Activated CD4-positive, alpha-beta T cell treated with anti-CD3 and anti-CD28 coated beads, Interleukin-2, amount 50 U/mL, for 1 hour (primary cell): ENCODE measurements at places on chromosomes 1 and 21.

DNA sequence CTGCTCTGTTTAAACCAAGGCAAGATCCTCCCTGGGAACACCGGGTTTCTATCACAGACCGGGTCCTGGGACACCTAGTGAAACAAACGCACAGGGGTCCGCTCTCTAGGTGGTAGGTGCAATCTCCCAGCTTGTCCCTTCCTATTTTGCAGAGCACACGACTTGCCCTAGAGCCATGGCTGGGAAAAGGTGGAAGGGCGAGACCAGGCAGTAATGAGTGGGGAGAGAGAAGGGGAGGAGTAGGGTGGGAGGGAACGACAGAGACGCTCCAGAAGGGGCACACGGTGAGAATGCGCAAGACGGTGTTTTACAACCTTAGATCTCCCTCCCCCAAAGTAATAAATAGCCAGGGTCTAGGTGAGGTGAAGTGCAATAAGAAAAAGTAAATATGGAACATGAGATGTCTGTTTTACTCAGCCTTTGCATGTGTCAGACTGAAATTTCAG lies 9.3 kb upstream of the ARHGAP29 start:
- DNase-seq = no peak

DNA sequence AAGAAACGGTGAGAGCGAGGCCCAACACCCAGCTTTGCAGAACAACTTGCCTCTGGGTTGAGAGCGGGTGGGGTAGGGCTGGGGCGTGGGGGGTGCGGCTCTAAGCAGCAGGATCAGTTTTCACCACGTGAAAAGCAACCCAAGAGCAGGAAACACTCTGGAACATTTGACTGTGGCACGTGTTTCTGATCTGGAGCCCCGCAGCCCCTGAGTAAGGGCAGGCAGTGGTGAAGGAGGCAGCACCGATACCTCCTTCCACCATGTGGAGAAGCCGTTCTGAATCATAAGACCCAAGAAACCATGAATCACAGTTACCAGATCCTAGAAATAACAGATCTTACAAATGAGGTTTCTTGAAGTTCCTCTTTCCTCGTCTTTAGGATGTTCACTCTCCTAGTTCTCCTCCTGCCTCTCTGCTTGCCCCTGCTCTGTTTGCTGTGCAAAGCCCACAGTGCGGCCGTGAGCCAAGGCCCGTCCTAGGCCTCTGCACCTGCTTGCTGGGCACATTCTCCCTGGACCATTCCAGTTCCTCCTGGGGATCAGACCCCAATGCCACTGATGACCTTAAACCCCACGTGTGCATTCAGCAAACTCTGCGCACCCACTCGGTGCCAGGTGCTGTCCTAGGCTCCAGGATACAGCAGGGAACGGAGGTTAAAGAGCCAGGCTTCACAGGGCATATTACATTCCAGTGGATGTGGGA lies 31.9 kb downstream of the SLC1A7 start:
- DNase-seq = no peak

DNA sequence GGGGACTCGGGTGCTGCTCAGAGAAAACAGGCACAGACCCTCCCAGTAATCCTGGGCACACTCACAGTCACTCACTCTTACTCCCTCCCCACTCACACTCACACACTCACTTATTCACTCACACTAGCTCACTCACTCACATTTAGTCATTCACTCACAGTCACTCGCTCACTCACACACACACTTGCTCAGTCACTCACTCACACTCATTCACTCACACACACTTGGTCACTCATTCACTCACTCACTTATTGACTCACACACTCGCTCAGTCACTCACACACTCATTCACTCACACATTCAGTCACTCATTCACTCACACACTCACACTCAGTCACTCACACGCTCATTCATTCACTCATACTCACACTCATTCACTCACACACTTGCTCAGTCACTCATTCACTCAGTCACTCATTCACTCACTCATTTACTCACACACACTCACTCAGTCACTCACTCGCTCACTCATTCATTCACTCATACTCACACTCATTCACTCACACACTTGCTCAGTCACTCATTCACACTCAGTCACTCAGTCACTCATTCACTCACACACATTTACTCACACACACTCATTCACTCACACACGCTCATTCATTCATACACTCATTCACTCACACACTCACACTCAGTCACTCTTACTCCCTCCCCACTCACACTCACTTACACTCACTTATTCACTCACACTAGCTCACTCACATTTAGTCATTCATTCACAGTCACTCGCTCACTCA lies 164.2 kb upstream of the C1orf174 start:
- no peak for DNase-seq

GRCh38 chr21:15063814-15064575 lies 805 bp downstream of the NRIP1 start:
- DNase-seq = no peak

- DNase-seq = no peak
Measured at GRCh38 chr1:50275566-50275965, 147.7 kb downstream of the DMRTA2 start.

- no peak for DNase-seq
Measured at GRCh38 chr1:76124196-76124595, 49.6 kb downstream of the ST6GALNAC3 start.

GRCh38 chr1:62826901-62827300 lies 43.0 kb downstream of the ATG4C start:
- no peak for DNase-seq

DNA sequence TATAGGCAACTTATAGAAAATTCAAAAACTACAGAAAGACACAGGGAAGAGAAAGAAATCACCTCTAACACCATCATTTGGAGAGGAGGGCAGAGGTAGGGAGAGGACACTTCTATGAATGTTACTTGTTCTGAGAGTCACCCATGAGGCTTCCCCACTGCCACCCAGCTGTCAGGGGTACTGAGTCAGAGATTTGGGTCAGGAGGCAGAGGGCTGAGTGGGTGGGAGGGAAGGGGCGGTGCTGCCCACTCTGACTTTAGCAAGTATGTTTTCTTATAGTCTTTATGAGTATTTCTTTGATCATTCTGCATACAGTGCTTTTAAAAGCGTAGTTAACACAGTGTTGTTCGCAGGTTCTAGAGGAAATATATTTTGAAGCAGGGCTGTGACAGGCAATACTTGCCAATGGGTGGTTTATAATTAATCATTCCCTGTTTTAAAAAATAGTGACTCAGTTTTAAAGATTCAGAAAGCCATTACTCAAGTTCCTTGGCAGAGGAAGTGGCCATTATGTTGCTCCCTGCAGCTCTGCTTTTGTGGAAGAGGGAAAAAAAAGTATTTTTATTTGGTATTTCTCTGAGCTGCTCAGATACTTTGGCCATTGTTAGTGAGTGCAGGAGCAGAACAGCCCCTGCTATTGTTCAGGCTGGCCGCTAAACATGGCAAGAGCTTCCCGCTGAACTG lies 18.3 kb downstream of the IL6R start:
- DNase-seq = no peak

GRCh38 chr1:121538943-121539575 lies 354.3 kb downstream of the SRGAP2C start:
- no peak for DNase-seq

DNA sequence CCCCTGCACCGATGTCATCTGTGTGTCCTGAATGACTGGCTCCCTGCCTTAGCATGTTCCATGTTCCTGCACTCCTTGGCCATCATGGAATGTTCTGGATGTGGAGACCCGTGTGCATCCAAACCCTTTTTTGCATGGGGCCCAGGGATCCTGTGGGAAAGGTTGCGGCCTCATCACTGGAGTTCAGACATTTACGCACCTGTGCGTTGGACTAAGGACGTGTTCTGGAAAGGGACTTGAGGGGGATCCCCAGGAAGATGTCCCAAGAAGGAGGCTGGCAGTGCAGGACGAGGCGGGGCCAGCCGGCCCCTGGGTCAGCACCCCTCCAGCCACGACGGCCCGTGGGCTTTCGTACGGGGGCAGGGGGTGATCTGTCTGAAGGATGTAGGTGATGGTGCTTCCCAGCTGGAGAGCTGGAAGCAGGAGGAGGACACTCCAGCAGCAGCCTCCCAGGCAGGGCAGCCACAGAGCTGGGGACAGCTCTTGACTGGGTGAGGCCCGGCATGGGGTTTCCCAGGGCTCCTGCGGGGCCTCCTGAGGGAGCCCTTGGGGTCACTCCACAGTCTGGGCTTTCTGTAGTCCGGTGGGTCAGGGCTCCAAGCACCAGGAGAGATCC lies 67.2 kb downstream of the SCCPDH start:
- no peak for DNase-seq

DNA sequence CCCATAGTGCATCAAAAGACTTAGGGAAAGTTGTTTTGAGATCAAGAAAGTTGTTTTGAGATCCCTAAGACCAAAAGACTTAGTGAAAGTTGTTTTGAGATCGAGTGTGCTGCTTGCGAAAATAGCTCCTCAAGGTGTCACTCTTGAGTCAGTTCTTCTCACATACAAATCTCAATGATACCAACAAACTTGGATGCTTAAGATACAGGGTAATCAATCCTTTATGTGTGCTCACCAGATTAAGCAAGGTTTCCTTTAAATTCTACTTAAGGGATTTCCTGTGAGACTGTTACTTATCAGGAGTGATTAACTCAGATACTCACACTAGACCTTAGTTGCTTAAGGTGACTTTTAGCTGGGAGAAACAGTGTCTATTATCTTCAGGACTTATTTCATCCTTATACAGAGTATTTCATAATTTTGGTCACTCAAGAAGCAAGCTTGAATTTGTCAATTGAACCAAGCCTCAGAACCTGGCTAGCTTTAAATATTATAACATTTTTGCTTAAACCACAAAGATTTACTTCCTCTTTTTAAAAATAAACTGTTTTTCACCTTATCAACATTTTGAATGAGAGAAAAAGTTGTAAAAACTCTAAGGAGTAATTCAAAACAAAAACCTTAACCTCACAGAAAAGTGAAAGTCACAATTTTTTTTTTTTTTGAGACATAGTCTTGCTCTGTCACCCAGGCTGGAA lies 8.0 kb upstream of the RLF start:
- DNase-seq = no peak

DNA sequence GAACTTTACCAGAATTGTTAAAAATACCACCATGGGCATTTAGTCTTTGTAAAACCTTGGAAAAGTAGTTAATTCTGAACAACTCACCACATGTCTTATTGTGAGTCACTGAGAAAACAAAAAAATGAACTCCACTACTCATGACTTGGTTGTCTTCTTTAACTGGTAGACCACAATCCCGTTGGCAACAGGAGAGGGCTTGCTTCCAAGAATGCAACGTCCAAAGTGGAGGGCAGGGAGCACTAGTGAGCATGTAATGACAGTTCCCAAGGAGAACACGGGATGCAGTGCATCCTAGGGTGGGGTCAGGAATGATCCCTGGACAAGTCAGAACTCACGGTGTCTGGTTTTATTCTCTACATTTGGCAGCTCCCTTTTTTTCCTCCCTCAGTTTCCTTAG lies 15.2 kb upstream of the HMCN1 start:
- no peak for DNase-seq

GRCh38 chr1:165696625-165697100 lies 1.7 kb downstream of the ALDH9A1 start:
- DNase-seq = no peak

DNA sequence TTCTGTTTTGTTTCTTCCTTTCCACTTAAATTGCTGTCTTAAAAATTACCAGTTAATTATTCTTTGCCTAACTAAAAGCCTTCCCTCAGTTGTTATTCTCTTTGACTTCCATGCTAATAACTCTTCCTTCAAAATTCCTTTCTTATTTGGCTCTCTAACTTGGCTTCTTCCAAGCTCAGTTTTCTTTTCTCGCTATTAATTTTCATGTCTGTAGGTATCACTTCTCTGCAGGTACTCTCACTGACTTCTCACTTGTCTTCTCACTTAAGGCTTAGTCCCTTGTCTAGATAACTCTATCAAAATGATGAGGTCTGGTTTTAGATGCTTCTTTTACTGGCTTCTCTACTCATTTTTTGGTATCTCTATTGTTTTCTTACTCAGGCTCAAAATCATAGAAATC lies 10.1 kb downstream of the CDC7 start:
- DNase-seq = no peak

DNA sequence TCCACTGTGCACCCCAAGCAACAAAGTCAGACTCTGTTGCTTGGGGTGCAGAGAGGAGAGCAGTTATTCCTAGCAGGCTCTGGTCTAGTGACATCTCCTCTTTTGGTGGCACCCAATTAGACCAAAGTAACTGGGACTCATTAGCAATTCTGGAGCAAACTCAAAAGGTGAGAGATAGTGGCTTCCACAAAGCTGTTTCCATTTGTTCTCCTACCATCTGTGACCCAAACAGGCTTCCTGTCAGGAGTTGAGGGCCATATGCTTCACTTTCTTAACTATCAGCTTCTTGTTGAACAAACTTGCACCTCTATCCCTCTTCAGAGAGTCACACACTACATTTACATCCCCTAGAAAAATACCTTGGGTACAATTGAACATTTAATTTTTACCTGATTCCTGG lies 1.5 kb upstream of the ATXN7L2 start:
- no peak for DNase-seq

DNA sequence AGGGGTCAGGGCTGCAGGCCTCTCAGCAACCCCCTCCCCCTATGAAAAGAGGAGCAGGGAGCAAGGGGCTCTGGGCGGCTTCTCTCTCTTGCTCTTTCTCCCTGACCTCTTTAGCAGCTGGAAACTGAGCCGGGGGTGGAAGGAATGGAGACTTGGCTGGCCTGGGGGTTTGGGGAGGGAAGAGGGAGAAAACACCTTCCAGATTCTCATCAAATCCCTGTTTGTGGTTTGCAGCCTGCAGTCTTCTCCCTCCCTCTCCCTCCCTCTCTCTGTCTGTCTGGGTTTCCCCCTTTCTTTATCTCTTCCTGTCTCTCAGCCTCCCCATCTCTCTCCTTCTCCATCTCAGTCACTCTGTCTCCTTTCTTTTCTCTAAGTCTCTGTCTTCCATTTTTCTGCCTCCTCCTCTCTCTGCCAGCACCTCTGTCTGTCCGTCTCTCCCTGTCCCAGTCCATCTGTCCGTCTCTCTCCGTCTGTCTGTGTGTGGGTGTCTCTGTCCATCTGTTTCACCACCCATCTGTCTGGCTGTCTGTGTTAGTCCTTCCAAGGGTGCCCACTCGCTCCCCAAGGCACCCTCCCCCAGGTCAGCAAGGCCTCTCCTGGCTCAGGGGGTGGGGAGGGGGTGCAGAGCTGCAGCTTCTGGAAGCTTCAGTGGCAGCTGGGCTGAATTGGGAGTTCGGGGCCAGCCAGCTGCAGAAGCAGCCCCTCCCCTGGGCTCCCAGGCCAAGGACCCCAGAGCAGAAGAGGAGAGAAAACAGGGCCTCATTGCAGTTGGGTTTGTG lies 6.2 kb downstream of the AHDC1 start:
- DNase-seq = no peak

GRCh38 chr1:113027449-113027848 lies 45.5 kb upstream of the LRIG2 start:
- no peak for DNase-seq

DNA sequence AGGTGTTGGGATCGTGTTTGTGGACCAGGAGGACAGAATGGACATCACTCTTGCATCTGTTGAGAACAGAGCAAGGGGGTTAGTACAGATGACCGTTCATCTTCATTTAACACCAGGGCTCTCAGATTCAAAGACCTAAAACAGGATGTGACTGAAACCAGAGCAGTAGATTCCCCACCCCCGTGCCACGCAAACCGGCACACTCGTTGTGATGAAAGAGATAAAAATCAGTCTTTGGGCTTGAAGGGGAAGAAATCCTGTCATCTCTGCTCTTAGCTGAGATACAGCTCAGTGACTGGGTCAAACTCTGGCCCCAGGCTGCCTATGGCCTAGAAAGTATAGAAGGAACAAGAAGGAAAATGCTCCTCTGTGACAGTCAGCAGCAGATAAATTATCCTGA lies 146.2 kb upstream of the KRTAP19-8 start:
- DNase-seq = peak; percentile 61

GRCh38 chr1:55826381-55827080 lies 611.4 kb upstream of the USP24 start:
- no peak for DNase-seq

- no peak for DNase-seq
Measured at GRCh38 chr1:7333094-7333493, 438.0 kb upstream of the VAMP3 start.
